ENCODE measurements at places on chromosomes 12 and 14.

DNA sequence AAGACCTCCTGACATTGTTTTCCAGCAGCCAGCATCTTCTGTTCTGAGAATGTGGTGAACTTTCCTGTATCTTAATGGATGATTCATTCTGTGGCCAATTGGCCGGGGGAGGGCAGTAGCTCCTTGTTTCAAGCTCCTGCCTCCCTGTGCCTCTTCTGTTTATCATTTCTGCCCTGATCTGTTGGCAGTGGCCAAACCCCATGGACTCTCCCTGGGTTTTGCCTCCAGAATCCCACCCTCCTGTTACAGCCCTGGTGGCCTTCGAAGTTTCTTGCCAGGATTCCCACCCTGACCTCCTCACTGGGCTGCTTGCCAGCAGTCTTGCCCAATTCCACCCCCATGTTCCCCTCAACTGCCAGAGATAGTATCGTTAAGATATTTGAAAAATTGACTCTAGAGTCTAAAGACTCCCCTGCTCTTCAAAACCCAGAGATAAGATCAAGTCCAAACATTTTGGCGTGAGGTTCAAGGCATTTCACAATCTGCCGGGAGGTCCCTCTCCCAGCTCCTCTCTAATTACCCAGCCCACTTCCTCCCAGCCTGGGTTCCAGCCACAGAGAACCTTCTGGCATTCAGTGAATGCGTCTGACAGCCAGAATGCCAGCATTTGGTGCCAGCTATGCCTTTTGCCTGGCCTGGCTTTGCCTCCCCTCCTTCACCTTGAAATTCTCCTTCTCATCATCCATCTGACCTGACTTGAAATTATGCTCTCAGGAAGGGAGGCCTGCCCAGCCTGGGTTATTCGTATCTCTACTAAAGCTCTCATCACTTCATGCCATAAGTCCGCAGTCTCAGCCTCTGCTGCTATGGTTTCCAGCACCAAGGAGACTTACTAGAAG is 37.7 kb upstream of the TXNRD1 start:
- no peak for DNase-seq

GRCh38 chr14:88613552-88614010 is 50.7 kb downstream of the ZC3H14 start:
- no peak for DNase-seq

- no peak for DNase-seq
Measured at GRCh38 chr12:66804563-66804974, 125.7 kb upstream of the GRIP1 start.

GRCh38 chr14:73295198-73295796 is 58.0 kb downstream of the PAPLN start:
- no peak for DNase-seq

DNA sequence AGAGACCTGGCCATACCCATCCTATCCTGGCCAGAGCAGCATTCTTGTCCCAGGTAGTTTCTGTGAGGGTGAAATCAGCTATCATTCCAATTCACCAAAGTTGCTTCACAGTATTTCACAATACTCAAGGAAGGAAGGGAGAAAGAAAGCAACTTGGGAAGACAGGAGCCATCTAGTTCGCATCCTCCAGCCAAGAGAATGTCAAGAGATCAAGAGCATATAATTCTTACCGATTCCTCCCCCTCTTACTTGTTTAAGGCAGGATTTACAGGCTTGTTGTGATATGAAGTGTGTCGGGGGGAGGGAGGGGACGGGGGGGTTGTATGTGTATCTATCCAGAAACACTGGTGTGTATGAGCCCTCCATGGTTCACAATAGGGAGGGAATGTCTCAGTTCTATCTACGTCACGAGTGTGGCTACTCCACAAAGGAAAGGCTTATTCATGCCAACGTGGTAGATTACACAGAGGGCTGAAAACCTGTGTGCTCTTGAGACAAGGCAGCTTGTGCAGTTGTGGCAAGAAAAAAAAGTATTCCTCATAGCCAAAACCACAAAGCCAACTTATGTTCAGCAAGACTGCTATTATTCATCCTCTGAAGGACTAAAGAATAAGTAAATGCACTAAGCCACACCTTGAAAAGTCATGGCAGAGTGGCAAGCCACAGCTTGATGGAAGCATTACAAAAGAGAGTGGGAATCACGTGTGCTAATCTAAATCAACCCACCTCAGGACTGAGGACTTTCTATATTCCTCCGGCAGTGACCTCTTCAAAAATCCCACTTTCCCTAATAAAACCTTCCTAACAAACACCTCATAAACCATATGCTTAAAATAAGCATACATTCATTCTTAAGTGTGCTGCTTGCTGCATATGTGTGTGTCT is 35.0 kb downstream of the CORO1C start:
- no peak for DNase-seq

DNA sequence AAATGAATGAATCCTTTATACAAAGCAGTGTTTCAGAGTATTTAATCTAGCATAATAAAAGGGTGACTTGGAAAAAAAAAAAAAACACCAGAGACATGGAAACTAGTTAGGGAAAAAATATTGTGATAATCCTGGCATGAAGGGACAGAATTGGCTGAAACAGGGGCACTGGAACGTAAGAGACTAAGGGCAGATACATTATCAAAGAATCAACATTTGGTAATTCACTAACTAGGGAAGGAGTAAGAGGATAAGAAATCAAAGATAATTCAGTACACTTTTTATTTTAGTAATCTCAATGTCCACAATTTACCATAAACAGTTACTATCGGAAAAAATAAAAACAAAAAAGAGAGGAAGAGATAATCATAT is 18.2 kb downstream of the PYM1 start:
- DNase-seq = no peak

GRCh38 chr14:68650404-68650994 is 142.4 kb downstream of the ZFP36L1 start:
- no peak for DNase-seq

DNA sequence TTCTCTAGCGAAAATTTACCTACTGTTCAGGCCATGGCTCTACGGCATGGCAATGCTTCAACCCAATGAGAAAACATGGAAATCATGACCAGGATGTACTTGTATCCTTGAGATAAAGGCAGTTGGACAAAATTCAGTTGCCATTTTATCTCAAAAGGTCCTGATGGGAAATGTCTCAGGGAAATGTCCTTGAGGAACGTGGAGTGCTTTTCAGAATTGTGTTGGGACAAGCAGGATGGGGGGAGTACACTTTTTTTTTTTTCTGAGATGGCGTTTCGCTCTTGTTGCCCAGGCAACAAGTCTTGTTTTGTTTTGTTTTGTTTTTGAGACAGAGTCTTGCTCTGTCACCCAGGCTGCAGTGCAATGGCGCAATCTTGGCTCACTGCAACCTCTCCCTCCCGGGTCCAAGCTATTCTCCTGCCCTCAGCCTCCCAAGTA is 86.8 kb upstream of the EIF5 start:
- no peak for DNase-seq

- DNase-seq = no peak
Measured at GRCh38 chr12:57584690-57585089, 6.3 kb upstream of the PIP4K2C start.

GRCh38 chr12:26608706-26609105 is 224.3 kb downstream of the ITPR2 start:
- DNase-seq = no peak

GRCh38 chr12:60078026-60078425 is 482.2 kb downstream of the SLC16A7 start:
- DNase-seq = no peak

DNA sequence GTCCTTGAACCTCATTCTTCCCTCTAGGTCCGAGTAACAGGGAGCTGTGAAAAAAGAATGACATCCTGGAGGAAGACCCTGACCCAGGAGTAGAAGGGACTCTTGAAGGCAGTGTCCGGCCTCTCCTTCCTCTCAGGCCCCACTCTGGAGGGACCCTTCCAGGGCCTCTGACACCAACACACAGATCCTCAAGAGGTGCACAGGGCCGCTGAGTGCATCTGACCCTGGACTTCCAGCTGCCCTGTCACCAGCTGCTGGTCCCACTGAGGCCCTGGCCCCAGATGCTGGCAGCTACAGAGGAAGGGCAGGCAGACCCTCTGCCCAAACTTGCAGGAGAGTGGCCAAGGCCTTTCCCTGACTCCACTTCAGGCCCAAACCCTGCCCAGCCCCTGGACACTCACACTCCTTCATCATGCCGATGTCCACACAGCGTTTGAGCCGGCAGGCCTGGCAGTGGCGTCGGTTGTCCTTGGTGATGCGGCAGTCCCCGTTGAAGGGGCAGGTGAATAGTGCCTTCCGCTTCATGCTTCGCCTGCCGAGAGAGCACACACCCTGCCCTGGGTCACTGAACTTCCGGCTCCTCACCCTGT is 40.1 kb downstream of the VDR start:
- no peak for DNase-seq

- DNase-seq = no peak
Measured at GRCh38 chr12:94284046-94284445, 135.7 kb downstream of the PLXNC1 start.

DNA sequence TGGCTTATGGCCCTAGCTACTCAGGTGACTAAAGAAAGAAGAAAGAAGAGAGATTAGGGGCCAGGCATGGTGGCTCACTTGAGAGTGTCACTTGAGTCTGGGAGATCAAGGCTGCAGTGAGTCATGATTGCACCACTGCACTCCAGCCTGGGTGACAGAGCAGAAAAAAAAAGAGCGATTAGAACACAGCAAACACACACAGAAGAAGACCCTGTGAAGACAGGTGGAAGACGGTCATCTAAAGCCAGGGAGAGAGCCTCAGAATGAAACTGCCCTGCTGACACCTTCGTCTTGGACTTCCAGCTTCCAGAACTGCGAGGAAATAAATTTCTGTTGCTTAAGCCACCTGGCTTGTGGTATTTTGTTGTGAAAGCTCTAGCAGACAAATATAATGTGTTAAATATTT is 17.5 kb upstream of the PPP1CC start:
- DNase-seq = no peak

DNA sequence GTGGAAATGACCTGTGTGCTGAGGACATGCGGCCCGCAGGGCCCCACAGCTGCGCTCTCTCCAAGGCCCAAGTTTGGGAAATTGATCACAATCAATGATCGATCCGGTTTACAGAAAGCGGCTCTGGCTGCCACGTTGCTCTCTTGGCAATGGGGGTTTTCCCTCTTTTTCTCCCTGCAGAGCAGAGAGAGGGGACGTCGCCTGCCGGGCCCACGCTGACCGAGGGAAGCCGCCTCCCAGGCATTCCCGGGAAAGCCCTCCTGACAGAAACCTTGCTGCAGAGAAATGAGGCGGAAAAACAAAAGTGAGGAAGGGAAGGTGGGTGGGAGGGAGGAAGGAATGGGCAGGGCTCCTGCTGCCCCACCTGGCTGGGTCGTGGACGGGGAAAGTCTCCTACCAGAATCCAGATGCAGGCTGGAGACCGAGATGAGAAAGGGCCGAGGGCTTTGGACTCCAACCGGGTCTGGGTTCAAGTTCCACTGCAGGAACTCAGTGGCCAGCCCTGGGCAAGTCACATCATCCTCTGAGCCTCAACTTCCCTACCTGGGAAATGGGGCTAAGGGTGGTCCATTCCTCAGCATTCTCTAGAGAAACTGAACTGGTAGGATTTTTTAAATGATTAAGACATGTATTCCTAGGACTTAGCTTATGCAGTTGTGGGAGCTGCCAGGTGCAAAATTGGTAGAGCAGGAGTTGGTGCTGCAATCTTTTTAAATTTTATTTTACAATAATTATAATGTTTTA is 75.5 kb downstream of the PHETA1 start:
- DNase-seq = no peak

DNA sequence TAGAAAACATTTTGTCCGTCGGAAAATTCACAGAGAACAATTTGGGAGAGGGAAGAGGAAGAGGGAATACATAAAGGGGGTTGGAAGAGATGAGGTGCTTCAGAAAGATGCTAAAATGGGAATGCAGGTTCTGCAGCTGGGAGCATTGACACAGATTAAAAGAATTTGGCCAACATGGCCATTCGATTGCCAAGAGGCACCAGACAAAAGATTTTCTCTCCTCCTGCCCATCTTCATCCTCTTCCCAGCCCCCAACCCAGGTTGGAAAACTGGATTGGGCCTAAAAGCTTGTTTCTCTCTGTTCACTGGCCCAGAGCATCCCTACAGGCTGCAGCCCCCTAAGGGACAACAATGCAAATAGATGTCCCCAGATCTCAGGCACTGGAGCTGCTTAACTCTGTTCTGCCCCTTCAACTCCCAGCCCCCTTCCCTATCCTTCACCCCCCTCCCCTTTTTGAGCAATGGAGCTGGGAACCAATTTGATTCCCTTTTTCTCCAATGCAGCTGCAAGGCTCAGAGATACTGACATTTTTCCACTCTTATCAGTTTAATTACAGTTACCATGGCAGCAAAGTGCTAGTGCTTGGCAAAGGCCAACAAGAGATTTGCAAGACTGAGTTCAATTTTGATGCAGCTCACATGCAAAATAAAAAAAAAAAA is 1.9 kb downstream of the LMO3 start:
- no peak for DNase-seq

- DNase-seq = no peak
Measured at GRCh38 chr14:74898694-74899093, 17.0 kb downstream of the DLST start.

DNA sequence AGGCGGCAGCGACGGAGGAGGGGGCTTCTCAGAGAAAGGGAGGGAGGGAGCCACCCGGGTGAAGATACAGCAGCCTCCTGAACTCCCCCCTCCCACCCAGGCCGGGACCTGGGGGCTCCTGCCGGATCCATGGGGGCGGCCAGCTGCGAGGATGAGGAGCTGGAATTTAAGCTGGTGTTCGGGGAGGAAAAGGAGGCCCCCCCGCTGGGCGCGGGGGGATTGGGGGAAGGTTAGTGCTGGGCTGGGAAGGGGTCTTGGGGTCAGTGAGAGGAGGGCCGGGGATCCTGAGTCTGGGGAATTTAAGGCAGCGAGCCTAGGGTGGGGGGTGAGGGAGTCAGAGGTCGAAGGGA is 203 bp downstream of the NFATC4 start:
- no peak for DNase-seq

- no peak for DNase-seq
Measured at GRCh38 chr12:51377099-51377984, 13.9 kb downstream of the GALNT6 start.

- no peak for DNase-seq
Measured at GRCh38 chr12:6279631-6280030, 30.9 kb upstream of the PLEKHG6 start.

GRCh38 chr14:65772466-65772865 is 359.9 kb downstream of the FUT8 start:
- no peak for DNase-seq

GRCh38 chr12:42097971-42098370 is 46.7 kb downstream of the GXYLT1 start:
- DNase-seq = no peak

DNA sequence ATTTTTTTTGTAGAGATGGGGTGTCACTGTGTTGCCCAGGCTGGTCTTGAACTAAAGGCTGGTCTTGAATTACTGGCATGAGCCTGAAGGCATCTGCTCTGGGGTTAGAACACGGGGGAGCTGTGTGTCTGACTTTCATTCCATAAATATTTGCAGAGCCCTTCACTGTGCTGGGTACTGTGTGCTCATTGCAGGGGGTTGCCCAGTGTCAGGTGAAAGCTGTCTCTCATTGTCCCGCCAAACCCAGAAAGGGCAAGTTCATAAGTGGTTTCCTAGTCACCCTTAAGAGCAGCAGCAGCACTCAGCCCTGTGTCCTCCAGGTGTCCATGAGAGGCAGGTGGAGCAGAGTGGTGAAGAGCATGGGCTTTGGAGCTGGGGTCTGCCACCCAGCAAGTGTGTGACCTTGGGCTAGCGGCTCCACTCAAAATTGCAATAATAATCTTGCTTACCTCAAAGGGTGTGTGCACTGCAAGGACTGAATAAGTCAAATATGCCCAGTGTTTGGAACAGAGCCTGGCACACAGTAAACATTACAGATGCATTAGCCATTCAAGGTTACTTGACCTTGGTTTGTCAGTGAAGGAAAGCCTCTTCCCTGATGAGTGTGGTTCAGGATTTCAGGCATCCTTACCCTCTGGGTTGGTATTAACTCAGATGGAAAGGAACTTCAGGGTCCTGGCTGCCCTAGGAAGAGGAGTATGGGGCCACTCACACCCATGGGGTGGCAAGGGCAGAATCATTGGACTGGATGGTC is 4.4 kb upstream of the SMIM41 start:
- no peak for DNase-seq
